ENCODE measurements at places on chromosomes 16 and 17.

- DNase-seq = no peak
These were observed 33.7 kb downstream of the TRIM25 start for GRCh38 chr17:56880133-56880532.

DNA sequence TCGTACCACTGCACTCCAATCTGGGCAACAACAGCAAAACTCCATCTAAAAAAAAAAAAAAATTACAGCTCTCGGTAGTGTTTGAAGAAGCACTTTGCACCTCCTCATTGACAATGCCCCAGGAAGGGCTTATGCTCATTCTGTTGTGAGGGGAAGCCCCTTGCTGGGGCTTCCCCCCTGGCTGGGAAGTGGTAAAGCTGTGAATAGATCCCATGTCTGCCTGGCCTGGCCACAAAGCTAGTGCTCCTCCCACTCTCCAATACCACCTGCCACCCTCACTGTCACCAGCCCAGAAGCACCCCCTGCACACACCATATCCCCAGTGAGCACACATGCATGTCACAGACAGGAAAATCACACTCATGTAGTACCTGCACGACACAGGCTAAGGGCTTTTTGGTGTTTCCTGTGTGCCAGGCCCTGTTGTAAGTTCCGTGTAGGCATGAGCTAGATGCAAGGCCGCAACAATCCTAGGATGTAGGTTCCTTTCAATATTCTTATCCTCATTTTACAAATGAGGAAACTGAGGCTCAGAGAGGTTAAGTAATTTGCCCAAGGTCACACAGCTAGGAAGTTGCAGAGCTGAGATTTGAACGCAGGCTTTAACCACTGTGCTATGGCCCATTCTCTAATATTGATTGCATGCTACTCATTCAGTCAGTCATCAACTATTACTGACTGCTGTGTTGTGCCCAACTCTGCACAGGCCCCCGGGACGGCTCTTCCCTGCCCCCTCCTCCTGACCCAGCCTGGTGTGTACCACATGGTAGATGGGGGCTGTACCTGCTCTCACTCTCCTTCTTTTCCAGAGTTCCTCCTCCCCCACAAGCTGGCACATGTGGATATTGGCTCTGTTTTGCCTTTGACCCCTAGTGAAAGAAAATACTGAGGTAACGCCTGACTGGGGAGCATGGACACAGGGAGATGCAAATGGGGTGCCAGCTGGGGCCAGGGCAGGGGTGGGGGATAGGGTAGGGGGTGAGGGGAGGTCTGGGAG is 11.9 kb upstream of the COL1A1 start:
- DNase-seq = peak; percentile 54

- no peak for DNase-seq
These were observed 41.6 kb downstream of the DCAKD start for GRCh38 chr17:45009676-45010467.

- DNase-seq = no peak
These were observed 66.4 kb downstream of the MAF start for GRCh38 chr16:79534143-79534542.

DNA sequence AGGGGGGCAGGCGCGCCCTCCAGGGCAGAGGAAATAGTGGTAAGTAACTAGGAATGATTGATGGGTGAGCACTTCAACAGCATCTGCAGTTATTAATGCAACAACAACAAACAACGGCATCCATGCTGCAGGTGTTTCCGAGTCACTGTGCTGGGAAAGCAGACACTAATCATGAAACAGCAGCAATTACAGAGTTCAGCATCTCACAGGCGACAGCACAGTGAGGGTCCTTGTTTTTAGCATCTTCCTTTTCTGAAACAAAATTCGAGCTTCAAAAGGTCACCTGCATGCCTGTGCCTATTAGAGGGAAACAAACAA is 191.9 kb downstream of the SLC39A11 start:
- no peak for DNase-seq

- no peak for DNase-seq
These were observed 286.1 kb upstream of the PMFBP1 start for GRCh38 chr16:72458035-72458434.

GRCh38 chr17:40862985-40863733 is 3.9 kb downstream of the KRT12 start:
- DNase-seq = no peak

GRCh38 chr17:79192503-79193351 is 118.1 kb downstream of the ENGASE start:
- DNase-seq = peak; percentile 8

GRCh38 chr17:63070031-63070430 is 104.0 kb downstream of the TANC2 start:
- no peak for DNase-seq

GRCh38 chr17:51869387-51869786 is 289.1 kb downstream of the CA10 start:
- peak; percentile 25 for DNase-seq

DNA sequence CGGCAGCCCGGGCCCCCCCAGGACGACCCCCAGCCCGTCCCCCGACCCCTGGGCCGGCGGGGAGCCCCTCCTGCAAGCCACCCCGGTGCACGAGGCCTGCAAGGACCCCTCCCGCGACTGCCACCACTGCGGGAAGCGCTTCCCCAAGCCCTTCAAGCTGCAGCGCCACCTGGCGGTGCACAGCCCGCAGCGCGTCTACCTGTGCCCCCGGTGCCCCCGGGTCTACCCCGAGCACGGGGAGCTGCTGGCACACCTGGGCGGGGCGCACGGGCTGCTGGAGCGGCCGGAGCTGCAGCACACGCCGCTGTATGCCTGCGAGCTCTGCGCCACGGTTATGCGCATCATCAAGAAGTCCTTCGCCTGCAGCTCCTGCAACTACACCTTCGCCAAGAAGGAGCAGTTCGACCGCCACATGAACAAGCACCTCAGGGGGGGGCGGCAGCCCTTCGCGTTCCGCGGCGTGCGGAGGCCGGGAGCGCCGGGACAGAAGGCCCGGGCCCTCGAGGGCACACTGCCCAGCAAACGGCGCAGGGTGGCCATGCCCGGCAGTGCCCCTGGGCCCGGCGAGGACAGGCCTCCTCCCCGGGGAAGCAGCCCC is 15.6 kb upstream of the ZFPM1 start:
- DNase-seq = peak; percentile 65

GRCh38 chr16:51577621-51578303 is 426.7 kb upstream of the SALL1 start:
- DNase-seq = peak; percentile 48

GRCh38 chr17:57531648-57532504 is 213.2 kb downstream of the CCDC182 start:
- DNase-seq = no peak

GRCh38 chr16:13920510-13920818 is 510 bp downstream of the ERCC4 start:
- DNase-seq = no peak

DNA sequence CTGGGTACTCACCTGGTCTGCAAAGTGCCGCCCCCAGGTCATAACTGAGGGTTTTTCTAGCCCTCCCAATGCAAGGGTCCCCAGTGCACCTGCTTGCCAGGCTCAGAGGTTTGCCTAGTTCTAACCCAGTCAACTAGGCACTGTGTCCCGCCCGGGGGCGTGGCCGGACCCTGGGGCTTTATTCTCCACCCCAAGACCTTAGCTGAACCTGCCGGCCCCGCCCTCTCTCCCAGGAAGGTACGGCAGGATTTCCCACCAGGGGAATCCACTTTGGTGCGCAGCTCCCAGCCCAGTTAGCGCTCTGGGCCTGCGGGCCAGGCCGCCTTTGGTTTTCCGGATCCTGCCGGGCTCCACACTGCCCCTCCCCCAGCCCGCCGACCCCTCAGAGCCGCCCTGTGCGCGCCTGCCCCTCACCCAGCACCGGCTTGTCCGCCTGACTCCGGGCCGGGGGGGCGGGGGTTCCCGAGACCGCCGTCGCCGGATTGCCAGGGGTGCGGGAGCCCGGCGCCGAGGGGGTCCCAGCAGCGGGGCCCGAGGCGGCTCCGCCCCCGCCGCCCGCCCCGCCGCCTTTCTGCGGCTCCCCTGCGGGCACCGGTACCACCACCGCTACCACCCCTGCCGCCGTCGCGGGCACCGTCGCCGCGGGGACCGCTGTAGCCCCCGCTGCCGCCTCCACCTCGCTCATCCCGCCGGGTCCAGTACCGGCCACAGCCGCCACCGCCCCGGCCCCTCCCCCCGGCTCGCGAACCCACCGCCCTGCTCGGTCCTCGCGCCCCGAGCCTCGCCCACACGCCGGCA is 424 bp downstream of the YBX2 start:
- no peak for DNase-seq

- DNase-seq = no peak
These were observed 21.6 kb downstream of the VASN start for GRCh38 chr16:4393240-4393600.

DNA sequence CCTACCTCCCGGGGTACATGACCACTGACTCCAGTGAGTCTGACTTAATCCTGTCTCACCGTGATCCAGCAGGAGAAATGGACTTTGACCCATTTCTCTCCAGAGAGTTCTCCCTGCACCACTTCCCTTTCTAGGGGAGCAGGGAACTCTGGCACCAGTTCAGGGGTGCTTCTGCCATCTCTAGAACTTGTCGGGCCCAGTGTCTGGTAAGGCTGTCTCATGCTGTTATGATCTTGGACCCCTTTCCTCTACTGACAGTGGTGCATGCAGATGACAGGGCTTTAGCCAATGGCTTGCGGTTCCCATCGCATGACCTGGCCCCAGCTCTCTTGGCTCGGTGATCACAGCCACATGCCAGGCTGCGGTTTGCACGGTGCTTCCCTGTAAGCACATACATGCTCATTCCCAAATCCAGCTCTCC is 62.0 kb downstream of the SLC39A11 start:
- no peak for DNase-seq

- DNase-seq = no peak
These were observed 364.1 kb upstream of the ASIC2 start for GRCh38 chr17:33657181-33657580.

GRCh38 chr17:80113033-80113484 is 11.7 kb downstream of the GAA start:
- DNase-seq = no peak

GRCh38 chr17:75885431-75885830 is 7.0 kb upstream of the TRIM47 start:
- no peak for DNase-seq

GRCh38 chr17:77346765-77347164 is 206.0 kb downstream of the SEC14L1 start:
- DNase-seq = no peak

DNA sequence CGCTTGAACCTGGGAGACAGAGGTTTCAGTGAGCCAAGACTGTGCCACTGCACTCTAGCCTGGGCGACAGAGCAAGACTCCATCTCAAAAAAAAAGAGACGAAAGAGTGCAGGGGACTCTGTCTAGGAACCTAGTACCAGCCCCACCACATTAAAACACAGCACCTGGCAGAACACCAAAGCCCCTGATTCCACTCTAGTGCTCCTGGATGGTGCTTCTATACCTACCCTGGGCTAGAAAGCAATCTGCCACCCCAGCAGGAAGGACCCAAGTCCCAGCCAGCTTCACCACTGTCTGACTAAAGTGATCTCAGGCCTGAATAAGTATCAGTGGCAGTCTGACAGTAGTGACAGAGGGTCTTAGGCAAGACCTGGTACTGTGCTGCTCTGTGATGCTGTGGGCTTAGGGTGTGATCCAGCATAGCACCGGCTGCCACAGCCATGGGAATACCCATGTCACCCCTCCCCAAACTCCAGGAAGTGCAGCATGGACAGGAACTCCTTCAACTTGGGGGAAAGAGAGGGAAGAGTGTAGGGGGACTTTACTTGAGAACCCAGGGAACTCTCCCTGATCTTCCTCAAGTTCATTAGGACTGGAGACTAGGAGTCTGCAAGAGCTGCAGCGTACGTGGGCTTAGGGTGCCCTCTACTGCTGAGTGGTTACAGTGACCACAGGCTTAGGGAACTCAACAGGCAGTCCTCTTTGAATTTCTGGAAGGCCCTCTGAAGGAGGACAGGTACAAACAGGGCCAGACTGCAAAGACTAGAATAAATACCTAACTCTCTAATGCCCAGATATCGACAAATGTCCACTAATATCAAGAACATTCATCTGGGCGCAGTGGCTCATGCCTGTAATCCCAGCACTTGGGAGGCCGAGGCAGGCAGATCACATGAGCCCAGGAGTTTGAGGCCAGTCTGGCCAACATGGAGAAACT is 30.0 kb upstream of the RNF43 start:
- peak; percentile 77 for DNase-seq

DNA sequence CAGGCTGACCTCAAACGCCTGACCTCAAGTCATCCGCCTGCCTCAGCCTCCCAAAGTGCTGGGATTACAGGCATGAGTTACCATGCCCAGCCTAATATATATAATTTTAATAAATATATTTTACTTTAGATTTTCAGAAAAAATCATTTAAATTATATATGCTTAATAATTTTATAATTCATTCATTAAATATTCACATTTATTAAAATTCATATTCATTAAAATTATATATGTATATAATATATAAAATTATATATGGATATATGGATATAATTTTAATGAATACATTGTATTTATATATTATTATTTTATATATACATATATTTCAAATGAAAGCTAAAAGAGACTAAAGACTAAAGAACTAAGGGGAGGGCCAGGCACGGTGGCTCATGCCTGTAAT is 29.4 kb downstream of the COPRS start:
- no peak for DNase-seq

DNA sequence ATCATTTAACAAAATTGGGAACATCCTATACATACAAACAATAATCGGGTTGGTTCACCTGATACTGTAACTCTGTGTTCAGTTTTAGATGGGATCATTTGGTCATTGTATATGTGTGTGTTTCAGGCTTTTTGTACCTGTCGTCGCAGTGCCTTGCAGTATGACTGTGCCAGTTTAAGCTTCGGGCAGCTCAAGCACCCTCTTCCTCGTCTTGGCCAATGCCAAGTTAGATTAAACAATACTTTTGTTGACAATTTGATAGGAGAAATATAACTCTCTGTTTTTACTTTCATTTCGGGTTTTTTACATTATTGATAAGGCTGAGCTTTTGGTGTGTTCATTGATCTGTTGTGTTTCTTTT is 37.0 kb upstream of the ARHGAP17 start:
- DNase-seq = peak; percentile 39

DNA sequence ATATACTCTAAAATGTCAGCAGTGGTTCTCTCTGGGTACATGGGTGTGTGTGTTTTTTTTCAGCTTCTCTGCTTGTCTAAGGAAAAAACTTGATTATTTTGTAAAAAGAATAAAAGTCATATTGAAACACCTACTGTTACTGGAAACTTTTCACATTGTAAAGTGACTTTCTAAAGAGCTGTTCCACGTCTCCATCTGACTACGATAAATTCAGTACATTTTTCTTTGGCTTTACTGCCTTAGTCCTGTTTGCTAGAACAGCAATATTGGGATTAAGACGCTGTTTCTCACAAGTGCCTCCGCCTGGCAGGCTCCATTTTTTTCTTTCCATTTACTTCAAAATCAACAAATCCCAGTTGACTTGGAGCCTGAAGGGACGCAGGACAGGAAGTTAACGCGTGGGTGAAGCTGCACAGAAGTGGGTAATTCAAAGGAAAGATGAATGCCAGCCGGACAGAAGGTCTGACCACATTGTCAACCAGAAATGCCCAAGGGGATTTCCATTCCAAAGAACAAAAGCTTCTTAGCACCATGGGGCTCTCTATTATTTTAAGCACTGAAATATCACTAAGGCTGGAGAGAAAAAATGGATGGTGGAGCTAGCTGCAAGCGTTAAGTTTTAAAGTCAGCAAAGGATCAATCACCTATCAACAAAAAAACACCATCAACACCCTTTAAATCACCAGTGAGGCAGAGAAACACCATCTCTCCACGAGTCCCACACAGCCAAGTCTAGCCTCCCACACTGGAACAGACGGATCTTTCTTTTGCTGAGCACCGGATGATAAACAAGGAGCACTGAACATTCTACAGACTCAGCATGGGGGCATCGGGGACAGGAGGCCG is 8.4 kb downstream of the GLOD4 start:
- peak; percentile 48 for DNase-seq

- DNase-seq = no peak
These were observed 28.5 kb upstream of the MEAK7 start for GRCh38 chr16:84532855-84533486.

All from activated CD4-positive, alpha-beta T cell treated with anti-CD3 and anti-CD28 coated beads, Interleukin-2, amount 50 U/mL, for 16 hours (primary cell).